ENCODE measurements at places on chromosomes 12 and 14.

GRCh38 chr12:2346416-2346815 is 293.6 kb downstream of the CACNA1C start:
- no peak for DNase-seq

DNA sequence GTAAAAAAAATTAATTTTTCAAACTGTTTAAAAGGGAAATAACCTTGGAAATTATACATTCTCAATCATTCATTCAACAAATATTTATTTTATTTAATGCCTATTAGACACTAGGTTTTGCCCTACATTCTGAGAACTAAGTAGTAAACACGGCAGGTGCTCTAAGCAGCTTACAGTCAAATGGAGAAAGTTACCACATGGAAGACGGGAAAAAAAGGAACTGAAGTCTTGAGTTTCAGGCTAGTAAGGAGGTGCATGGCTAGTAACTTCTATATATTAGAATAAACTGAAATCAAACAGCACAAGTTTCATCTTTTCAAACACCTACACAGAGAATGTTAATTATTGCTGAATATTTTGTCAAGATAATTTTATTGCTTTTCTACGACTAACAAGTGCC is 52.9 kb downstream of the C12orf42 start:
- DNase-seq, result no peak

- peak; percentile 79 for DNase-seq
Measured at GRCh38 chr12:127811988-127812387, 455.0 kb upstream of the TMEM132C start.

DNA sequence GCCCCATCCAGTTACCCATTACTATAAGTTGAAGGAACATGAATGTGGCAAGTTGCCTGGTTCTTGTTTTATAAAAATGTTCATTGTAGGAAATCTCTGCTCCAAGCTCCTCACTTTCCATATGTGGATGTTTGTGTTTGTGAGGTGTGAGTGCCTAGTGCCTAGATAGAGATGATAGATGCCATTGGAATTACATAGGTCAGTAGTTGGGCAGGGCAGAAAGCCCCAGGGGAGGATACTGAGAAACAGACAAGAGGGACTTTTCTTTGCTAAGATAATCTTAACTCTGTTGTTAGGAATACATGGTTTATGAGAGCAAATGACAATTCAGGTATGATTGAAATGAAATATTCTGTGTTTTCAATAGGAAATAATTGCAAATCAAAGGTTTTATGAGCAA is 226.3 kb upstream of the GRIP1 start:
- no peak for DNase-seq

- DNase-seq, result no peak
Measured at GRCh38 chr12:14714437-14714836, 18.0 kb upstream of the GUCY2C start.

DNA sequence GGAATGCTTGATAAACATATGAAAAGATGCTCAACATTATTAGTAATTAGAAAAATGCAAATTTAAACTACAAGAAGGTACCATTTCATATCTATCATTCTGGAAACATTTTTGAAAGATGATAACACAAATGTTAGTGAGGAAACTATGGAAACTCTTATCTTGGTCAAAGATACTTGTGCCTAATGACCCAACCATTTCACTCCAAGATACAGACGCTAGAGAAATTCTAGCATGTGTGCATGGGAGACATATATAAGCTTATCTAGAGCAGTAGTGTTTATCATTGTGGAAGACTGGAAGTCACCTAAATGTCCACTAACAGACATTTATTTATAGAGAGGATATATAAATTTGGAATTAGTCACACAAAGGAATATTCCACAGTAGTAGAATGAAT is 143.1 kb upstream of the HMGA2 start:
- no peak for DNase-seq

DNA sequence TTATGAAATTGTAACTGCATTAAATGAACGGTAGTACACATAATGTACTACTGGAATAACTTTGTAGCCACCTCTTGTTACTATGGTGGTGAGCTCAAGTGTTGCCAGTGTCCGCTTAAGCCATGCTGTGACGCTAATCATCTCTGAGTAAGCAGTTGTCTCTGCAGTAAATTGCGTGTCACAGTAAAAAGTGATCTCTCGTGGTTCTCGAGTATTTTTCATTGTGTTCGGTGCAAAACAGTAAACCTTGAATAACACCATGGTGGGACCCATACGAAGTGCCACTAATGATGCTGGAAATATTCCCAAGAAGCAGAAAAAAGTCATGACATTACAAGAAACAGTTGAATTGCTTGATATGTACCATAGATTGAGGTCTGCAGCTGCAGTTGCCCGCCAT is 524.8 kb downstream of the SOX5 start:
- no peak for DNase-seq

- no peak for DNase-seq
Measured at GRCh38 chr12:67998379-67998778, 9.1 kb downstream of the IFNG-AS1 start.

GRCh38 chr12:112939761-112940381 is 1.6 kb downstream of the OAS3 start:
- DNase-seq, result no peak

DNA sequence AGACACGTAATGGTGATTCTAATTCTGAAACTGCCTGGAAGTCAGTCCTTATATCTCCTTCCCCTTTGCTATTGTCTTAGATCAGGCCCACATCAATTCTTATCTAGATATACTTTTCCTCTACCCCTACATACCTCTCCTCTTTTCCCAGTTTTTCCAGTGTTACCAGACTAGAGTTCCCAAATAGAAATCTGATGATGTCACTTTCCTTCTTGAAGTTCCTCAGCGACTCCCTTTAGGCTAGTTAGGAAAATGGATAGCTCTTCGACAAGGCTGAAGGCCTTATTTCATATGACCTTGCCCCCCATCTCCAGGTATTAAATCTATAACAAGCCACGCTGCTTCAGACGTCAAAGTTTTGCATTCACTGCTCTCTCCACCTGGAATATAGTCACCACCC is 201.1 kb upstream of the ATP2B1 start:
- DNase-seq, result no peak

DNA sequence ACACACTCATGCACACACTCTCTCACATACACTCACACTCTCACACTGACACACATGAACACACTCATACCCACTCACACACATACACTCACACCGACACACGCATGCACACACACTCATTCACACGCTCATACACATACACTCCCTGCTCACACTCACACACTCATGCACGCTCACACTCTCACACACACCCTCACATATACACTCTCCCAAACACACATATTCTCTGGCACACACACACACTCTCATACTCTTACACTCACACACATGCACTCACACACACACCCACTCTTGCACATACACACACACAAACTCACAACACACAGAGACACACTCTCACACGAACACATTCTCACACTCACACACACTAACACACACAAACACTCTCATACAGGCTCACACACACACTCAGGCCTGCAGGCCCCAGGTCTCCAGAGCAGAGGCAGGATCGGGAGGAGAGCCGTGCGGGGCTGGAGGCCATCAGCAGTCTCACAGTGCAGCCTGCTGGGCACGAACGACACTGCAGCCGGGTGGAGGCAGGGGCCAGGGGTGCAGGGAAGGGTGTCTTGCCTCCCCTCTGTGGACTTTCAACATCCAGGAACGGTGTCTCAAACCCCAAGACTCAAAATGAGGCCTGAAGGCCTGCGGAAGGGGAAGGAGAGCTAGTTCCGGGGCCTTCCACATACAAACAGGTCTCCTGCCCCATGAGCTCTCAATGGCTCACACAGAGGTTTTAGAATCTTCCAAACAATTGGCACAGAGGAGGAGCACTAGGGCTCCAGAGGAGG is 148.7 kb downstream of the ANO2 start:
- peak; percentile 18 for DNase-seq

DNA sequence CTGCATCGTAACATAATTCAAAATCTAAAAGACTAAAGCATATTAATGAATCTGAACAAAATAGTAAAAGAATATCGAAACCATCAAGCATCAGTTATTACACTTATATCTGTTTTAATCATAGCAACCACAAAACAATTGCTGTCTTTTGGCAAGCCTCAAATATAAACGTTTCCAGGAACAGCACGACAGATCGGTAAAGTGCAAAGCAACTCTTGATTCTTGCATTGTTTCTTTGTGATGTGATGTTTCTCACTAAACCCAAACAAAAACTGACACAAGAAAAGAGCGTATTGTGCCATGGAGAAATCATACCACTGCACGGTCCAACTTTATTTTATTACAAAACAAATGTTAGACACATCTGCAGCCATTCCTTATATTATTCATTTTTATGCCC is 9.2 kb upstream of the MYF6 start:
- DNase-seq, result no peak

DNA sequence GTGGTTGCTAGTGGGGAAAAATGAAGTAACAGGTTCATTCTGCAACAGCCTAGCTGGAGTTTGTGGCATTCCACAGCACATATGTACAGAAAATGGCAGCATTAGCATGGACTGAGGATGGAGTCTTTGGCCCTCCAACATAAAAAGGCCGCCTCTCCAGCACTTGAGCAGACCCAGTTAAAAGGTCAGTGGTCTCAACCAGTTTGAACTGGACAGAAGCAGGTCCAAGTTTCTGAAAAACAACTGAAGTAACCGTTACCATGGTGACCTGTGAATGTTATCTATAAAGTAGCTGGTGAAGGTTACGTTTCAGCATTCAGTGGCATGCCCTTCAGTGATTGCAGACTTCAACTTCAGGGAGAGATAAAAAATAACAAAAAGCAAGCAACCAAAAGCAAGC is 34.1 kb upstream of the OR10AD1 start:
- DNase-seq, result no peak

- DNase-seq, result peak; percentile 19
Measured at GRCh38 chr14:68306934-68307789, 485.7 kb downstream of the ZFP36L1 start.

GRCh38 chr14:30756594-30756993 is 117.8 kb upstream of the COCH start:
- DNase-seq, result no peak

DNA sequence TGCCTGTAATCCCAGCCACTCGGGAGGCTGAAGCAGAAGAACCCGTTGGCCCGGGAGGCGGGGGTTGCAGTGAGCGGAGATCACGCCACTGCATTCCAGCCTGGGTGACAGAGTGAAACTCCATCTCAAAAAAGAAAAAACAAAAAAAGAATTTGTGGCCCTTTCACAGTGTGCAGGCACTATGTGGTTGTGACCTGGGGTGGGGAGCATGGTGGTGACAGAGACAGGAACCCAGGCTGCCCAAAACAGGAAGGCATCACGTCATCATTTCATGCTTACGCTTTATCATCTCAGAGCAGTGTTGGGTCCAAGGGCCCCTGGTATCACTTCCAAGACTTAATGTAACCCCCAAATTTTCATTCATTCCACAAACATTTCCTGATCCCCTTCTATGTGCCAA is 175.7 kb upstream of the GSC start:
- DNase-seq, result no peak

DNA sequence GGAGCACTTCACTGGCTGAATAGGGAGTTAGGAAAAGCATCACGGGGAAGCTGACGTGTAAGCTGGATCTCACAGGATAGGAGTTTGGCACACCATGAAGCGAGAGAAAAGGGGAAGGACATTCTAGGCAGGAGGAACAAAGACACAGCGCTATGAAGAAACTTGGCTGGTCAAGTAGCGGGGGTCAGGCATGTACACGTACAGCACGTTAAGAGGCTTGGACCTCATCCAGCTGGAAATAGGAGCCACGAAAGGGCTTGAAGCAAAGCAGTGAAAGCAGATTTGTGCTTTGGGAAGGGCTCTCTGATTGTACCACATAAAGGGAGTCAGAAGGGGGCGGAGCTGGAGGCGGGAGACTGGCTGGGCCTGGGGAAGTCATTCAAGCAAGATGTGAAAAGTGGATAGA is 19.6 kb upstream of the GALNT8 start:
- no peak for DNase-seq

DNA sequence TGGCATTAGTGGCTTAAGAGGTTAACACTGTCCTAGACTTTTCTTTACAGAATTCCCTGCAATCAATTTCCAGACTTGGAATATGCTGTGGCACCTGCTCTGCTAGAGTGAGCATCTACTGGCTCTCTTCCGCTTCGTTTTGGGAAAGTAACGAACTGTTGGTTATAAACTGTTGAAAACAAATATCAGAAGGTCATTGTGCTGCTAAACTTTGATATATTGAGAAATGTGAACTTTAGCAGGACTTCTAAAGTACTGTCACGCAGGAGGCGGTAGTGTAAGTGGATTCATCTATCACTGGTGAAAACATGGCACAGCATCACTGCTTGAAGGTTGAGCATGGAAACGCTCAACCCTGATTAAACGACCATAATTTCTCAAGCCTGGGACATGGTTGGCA is 348.9 kb downstream of the FLRT2 start:
- DNase-seq, result no peak

DNA sequence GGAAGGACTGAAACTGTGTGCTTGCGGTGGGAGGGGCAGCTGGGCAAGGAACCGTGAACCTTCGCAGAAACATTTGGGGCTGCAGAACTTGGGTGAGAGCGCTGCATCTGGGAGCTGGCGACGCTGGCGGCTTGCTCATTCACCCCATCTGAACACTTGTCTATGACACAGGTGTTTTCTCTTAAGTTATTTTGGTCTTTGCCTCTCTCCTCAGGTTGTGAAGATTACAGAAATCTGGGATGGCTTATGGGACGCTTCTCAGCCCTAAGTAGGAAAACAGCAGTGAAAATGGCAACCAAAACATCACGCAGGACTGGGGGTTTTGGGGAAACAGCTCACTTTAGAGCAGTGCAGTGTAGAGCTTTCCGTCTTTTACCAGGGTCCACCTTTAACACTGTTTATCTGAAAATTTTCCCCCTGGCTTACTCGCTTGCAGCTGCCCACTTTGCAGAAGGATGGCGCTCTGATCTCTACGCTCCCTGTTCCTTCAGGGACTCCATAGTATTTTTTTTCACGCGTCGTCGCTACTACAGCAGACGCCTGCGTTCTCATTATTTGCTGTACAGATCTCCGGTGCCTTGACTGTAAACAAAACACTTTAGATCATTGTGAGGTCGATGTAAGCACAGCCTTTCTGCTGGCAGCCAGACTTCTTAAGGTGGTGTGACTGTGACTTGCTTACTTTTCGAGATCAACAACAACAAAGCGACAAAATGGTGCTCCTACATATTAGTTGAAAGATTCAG is 2.7 kb upstream of the CDKN1B start:
- peak; percentile 51 for DNase-seq

DNA sequence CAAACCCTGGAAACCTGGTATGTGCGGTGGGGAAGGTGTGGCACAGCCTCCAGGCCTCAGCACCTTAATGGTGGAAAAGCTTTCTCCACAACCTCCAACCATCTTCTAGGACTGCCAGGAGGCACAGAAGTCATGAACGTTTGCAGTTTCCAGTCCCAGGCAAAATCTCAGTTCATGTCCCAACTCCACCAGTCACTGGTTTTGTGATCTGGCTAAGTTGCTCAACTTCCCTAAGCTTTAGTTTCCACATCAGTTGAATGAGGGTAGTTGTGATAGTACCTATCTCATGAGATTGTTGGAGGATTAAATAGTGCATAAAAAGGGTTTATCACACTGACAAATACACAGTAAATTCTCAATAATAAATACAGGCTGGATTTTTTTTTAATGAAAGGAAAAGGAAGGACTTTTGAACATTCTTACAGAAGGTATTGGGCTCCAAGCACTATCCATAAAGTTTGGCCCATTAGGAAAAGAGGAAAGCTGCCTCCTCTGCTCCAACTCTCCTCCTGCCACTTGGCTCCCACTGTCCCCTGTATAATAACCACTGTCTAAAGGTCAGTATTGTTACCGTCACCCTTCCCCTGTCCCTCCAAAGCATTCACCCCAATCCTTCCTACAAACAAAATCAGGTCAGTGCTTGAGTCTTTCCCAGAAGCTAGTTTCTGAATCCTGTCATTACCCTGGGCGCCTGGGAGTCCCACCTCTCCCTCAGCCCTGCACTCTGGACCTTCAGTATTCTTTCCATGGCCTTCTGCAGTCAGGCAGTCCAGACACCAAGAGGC is 6.3 kb downstream of the PCK2 start:
- DNase-seq, result no peak

All from foreskin fibroblast (primary cell).